SK-N-SH (cell line): ENCODE measurements at places on chromosomes 5 and 9.

- peaks cover 16% of the 10 kb centered on the region for H3K36me3 ChIP-seq
- no peak overlapping the region for H3K4me3 ChIP-seq
- no peak overlapping the region for H3K27ac ChIP-seq
- no peak for DNase-seq
Measured at GRCh38 chr9:126401107-126401506, 74.5 kb downstream of the MVB12B start.

DNA sequence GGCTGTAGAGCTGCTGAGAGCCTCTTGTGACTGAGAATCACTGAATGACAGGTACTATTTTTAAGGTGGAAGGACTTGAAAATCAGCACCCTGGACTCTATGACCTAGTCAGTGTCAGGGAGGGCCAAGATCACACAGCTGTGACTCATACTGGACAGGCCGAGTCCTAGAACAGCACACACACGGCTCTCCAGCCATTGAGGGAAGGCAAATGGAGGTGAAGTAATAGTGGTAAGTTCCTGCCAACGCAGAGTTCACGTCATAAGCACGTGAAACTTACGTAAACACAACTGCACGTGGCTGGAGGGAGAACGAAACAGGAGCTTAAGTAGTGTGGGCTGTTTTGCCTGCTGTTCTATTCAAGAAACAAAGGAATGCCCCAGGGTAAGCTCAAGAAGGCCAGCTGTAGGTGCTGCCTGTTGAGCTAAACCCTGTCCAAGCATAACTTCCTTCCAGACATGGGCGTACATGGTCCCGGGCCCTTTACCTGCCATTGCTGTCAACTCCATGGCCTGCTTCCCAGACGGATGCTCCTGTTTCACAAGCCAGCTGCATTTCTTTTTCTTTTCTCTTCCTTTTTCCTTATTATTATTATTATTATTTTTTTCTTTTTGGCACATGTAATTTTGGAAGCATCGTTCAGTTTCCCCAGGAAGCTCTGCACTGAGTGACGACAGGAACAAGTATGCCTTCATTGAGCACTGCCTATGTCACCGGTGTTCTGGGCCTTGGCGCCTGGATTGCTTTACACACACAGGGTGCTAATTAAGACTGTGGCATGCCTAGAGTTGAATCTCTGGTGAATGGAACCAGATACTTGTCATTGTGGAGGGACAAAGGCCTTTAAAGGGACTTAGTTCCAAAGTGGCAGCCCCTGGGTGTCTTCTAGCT is 10.2 kb upstream of the LCP2 start:
- no peak overlapping the region for H3K27ac ChIP-seq
- DNase-seq, result no peak

DNA sequence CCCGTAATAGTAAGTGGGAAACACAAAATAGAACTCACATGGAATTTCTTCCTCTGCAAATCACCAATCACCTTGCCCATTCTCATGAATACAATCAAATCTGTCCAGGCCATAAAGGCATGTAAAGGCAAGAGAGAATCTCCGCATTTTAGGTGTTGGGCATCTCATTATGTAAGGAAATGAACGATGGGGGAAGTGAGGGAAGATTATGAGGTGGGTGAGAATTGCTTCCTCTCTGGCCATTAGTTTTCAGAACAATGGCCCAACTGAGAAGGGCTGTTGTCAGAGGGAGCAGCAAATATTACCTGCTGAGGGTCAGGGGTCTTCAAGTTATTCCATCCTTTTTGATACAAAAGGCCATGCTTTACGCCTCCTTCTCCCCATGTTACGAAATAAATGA is 455.1 kb downstream of the ARHGEF28 start:
- H3K4me1 ChIP-seq, result no peaks in the 10 kb centered on the region
- H3K27ac ChIP-seq, result no peak overlapping the region
- no peak overlapping the region for H3K4me3 ChIP-seq
- H3K27me3 ChIP-seq, result no peaks in the 10 kb centered on the region
- DNase-seq, result no peak

DNA sequence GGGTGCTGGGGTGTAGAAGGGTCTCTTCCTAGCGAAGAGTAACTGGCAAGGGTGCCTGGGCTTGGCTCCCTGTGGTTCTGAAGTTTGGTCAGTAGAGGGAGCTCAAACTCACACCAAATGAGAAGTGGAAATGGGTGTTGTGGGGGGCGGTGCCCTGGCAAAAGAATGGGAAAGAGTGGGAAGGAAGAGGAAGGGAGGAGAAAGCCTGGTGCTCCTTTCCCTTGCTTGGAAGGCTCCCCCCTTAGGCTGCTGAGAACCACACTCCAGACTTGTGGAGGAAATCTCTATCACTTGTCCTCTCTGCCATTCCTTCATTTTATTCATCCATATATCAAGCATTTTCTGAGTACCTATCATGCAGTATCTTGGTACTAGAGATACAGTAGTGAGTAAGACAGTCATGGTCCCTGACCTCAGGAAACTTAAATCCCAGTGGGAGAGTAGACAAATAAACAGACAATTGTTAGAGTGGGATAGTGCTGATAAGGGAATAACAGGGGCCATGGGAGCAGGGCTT is 13.0 kb downstream of the SLC4A9 start:
- H3K4me1 ChIP-seq, result no peaks in the 10 kb centered on the region; the same call in 1 of the 2 replicates
- no peak overlapping the region for H3K27ac ChIP-seq
- no peaks in the 10 kb centered on the region for H3K36me3 ChIP-seq

- peaks cover 8% of the 10 kb centered on the region for H3K36me3 ChIP-seq
- H3K27me3 ChIP-seq, result no peaks in the 10 kb centered on the region
- peak; percentile 89 for DNase-seq
- H3K27ac ChIP-seq, result peak overlapping the region; percentile 81
- no peak overlapping the region for H3K4me3 ChIP-seq
- H3K4me1 ChIP-seq, result peaks cover 28% of the 10 kb centered on the region; the same call in 1 of the 2 replicates
Measured at GRCh38 chr9:36163049-36163785, 6.0 kb upstream of the CCIN start.
